Cardiac fibroblast (primary cell): ENCODE measurements at places on chromosomes 2 and 18.

- no peak for DNase-seq
These were observed 242.0 kb downstream of the DPP10 start for GRCh38 chr2:114684403-114684802.

DNA sequence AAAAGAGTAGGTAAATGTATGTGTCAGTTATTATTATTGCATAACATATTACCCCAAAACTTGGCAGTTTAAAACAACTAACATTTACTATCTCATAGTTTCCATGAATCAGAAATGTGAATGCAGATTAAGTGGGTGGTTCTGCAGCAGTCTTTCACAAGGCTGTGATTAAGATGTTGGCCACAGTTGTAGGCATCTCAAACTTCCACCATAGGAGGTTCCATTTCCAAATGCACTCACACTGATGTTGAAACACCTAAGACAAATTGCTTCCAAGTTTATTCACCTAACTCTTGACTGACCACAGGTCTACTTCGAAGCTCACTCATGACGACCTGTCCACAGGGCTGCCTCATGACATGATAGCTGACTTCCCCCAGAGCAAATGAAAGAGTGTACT is 360.8 kb downstream of the GRB14 start:
- peak; percentile 37 for DNase-seq

DNA sequence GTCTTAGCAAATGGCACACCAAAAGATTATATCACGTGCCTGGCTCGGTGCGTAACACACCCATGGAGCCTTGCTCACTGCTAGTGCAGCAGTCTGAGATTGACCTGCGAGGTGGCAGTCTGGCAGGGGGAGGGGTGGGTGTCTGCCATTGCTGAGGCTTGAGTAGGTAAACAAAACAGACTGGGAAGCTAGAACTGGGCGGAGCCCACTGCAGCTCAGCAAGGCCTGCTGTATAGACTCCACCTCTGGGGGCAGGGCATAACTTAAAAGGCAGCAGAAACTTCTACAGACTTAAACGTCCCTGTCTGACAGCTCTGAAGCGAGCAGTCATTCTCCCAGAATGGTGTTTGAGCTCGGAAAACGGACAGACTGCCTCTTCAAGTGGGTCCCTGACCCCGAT is 55.9 kb upstream of the FSHR start:
- no peak for DNase-seq

DNA sequence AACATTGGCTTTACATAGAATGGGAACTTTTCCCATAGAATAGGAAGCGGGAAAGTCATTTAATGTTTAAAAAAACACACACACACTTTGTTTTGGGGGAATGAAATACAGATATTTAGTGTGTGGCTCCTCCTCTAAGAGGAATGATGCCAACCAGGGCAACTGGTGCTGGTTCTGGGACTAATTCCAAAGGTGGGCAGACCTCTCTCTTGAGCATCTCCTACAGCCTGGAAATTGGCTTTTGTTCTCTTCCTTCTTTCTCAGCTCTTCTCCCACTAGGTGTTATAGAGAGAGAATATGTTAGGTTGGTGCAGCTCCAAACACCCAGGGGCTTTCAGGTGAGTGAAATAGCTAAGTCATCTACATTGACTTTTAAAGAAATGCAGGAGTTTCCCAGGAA is 190.1 kb downstream of the RAD51AP2 start:
- no peak for DNase-seq

GRCh38 chr2:238069877-238070276 is 9.1 kb downstream of the SCLY start:
- DNase-seq = no peak

DNA sequence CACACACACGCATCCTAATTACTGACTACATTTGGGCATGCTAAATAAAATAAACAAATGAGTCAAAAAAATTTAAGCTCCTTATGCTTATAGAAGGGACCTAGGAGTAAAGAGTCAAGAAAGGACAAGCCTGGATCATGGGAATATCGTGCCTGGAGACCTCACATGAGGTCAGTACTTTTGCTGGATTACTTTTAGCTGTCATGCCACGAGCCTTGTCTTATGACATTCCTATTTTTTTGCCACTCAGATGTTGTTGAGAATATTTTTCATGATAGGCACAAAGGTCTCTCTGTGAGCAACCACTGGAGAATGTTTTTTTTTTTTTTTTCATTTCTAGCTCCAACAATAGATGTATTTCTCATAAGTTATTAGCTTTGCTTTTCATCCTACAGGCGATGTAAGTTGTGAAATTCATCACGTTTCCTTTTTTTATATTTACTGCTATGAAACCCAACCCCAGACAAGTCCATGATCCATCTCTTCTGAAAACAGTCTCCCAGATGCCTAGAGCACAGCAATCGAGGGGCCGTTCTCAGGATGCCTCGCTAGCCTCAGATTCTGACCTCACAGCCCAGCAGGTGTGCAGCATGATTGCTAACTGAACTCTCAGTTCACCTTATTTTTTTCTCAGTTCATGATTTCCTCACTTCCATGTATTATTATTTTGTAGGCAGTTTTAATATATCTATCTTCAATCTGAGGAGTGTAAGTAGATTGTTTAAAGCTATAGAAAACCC is 464.5 kb downstream of the IRS1 start:
- DNase-seq = peak; percentile 37
